ENCODE measurements at places on chromosomes 6 and 20. TPM values are rescaled to one million over a fixed set of nuclear protein-coding genes. Genes with fewer than 3 reads are reported as not detected.

DNA sequence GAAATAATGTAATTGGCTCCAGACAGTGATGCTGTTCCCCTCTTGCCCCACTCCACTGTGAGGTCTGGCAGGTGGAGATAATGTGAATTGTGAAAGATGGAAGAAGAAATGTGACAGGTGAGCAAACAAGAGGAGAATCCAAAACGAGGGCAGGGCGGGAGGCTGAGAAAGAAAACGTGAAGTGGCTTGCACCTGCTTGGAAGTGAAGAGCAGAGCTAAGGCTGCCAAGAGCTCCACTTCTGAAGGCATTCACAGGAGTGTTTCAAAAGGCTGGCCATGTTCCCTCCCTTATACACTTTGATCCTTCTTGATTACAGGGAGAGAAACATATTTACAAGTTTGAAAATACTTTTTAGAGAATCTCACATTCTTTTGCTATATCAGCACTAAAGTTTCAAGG, 359.4 kb downstream of the EPHA7 start:
- H3K4me3 ChIP-seq, result no peak overlapping the region
- H3K4me1 ChIP-seq, result no peaks in the 10 kb centered on the region
- no peaks in the 10 kb centered on the region for H3K36me3 ChIP-seq
- no peak overlapping the region for H3K27ac ChIP-seq
- no peaks in the 10 kb centered on the region for H3K27me3 ChIP-seq

DNA sequence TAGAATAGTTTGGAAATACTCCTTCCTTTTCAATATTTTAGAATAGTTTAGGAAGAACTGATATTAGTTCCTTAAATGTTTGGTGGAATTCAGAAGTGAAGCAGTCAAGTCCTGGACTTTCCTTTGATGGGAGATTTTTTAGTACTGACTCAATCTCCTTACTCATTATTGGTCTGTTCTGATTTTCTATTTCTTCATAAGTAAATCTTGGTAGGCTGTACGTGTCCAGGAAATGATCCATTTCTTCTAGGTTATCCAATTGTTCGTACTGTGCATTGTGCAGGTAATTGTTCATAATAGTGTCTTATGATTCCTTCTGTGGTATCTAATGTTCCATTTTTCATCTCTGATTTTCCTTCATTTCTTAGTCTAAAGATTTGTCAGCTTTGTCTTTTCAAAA, 138.9 kb downstream of the SYCP2 start:
- no peak overlapping the region for H3K4me3 ChIP-seq
- no peaks in the 10 kb centered on the region for H3K27me3 ChIP-seq
- no peaks in the 10 kb centered on the region for H3K4me1 ChIP-seq
- no peak for DNase-seq

DNA sequence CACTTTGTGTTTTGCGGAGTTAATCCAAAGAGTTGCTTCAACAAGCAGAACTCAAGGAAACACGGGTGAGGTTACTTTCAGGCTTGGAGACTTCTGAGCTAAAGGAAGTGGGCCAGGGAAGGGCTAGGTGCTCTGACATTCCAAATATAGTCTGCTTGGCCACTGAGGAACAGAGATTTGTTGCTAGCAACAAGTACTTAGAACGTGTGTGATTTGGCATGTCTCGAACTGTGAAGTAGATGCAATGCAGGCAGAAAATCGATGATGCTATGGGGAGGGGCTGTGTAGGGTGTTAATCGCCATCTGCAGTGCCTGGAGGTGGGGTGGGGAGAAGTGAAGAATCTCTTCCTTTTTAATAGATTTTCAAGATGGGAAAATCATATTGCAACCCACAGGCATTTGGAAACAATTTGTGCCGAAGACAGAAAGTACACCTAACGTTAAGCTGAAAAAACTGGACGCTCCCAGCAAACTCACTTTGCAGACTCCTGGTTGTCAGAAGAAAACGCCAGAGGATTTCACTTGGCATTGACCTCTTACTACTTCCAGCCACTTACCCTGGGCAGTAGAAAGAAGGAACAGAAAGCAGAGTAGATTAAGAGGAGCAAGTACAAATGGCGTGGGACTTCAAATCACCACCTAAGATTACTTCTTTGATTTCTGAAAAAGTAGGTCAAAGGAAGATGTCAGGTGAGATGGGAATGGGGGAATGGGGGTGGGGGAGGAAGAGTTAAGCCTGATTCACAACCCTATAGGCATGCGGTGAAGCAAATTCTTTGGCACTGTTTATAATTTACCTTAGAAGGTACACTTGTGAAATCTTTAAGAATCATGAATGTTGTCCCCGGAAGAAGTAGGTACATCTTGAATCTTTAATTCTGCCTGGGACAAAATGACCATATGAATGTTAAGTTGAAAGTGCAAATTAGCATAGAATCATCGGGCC, 314.1 kb downstream of the CD83 start:
- H3K36me3 ChIP-seq, result no peaks in the 10 kb centered on the region
- H3K27ac ChIP-seq, result peak overlapping the region; percentile 81
- H3K4me3 ChIP-seq, result peak overlapping the region; percentile 59
- H3K4me1 ChIP-seq, result peaks cover 35% of the 10 kb centered on the region

- H3K4me3 ChIP-seq, result no peak overlapping the region
- H3K27me3 ChIP-seq, result no peaks in the 10 kb centered on the region
- no peaks in the 10 kb centered on the region for H3K36me3 ChIP-seq
Observed at GRCh38 chr6:39714802-39715201, 10.4 kb downstream of the KIF6 start.

DNA sequence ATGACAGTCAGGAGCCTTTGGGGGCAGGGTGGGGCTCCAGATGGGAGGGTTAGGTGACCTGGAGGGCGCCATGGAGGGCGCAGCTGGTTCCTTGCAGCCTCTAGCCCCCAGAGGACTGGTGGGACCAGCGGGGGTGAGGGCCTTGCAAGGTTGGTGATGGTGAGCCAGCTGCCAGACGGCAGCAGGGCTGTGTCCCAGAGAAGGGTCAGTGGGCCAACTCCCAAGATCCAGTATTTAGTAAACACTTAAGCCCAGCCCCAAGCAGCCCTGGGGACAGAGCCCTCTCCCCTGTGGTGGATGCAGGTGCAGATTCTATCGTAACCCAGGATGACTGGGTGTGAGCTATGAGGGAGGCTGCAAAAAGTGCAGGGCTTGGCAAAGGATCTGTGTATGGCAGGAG, 201.5 kb upstream of the RNF24 start:
- DNase-seq, result no peak
- no peak overlapping the region for H3K4me3 ChIP-seq
- H3K27ac ChIP-seq, result peak overlapping the region; percentile 38

GRCh38 chr20:60249436-60249835, 291.2 kb downstream of the CDH26 start:
- H3K27me3 ChIP-seq, result peaks cover 32% of the 10 kb centered on the region
- no peak for DNase-seq
- H3K27ac ChIP-seq, result no peak overlapping the region
- no peaks in the 10 kb centered on the region for H3K36me3 ChIP-seq

GRCh38 chr6:46979206-46979605, 57.5 kb upstream of the ADGRF5 start:
- DNase-seq, result no peak
- H3K4me1 ChIP-seq, result no peaks in the 10 kb centered on the region
- no peak overlapping the region for H3K27ac ChIP-seq
- H3K27me3 ChIP-seq, result no peaks in the 10 kb centered on the region
- no peaks in the 10 kb centered on the region for H3K36me3 ChIP-seq

GRCh38 chr6:129104131-129104530, 221.2 kb downstream of the LAMA2 start:
- H3K27me3 ChIP-seq, result no peaks in the 10 kb centered on the region
- H3K27ac ChIP-seq, result peak overlapping the region; percentile 85
- no peak overlapping the region for H3K4me3 ChIP-seq
- no peaks in the 10 kb centered on the region for H3K36me3 ChIP-seq
- H3K4me1 ChIP-seq, result peaks cover 84% of the 10 kb centered on the region
- no peak for DNase-seq

DNA sequence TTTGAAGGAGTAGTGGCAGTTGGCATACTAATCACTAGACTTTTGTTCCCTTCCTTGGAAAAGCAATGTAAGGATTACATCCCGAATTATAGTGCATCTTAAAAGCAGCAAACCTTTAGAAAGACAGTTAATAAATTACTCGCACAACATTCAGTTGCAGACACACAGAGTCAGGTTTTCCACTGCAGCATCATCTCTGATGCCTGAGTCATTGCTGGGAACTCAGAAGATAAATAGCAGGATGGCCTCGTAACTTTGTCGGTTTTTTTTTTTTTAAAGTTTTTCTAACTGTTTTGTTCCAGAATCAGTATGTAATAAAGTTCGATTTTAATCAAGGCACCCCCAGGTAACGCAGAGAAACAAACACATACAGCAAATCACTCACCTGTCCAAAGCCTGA, 34.3 kb downstream of the GJA10 start:
- DNase-seq, result no peak
- no peak overlapping the region for H3K4me3 ChIP-seq
- no peaks in the 10 kb centered on the region for H3K27me3 ChIP-seq
- no peak overlapping the region for H3K27ac ChIP-seq
- peaks cover 12% of the 10 kb centered on the region for H3K36me3 ChIP-seq

DNA sequence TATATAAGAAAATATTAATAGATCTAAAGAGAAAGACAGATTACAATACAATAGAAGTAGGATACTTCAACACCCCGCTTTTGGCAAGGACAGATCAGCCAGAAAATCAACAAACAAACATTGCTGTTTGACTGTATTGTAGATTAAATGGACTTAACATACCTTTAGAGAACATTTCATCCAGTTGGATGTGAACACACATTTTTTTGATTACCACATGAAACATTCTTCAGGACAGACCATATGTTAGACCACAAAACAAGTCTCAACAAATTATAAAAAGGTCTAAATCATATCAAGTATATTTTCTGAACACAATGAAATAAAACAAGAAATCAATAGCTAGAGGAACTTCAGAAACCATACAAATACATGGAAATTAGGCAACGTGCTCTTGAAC, 148.2 kb downstream of the TRMT11 start:
- no peak overlapping the region for H3K27ac ChIP-seq
- H3K27me3 ChIP-seq, result peaks cover 34% of the 10 kb centered on the region
- H3K4me3 ChIP-seq, result no peak overlapping the region
- no peaks in the 10 kb centered on the region for H3K4me1 ChIP-seq

DNA sequence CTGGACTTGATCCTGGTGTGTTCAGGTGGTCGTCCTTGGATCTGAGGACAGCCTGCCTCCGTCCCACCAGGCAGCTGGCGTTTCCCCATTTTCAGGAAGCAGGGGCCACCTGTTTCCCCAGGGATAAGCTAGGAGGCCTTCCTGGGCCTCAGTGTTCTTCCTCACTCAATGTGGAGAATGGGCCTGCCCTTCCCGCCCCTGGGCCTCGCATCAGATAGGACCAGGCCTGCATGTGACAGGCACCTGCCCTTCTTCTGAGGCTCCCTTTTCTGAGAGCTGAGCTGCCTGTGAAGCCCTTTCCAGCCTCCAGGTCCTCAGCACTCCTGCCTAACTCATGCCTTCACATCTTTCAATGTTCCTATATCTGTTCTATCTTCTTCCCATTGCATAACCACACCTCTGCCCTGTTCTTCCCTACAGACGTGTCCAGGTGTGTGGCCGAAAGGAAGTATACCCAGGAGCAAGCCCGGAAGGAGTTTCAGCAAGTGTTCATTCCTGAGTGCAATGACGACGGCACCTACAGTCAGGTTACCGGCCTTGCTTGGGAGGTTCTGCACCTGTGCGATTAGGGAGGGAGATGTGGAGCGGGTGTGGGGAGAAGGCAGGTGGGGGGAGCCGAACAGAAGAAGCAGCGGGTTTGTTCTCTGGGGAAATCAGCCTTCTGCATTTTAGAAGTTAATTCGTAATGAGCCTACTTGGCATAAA, 85.1 kb downstream of the SMOC2 start:
- peaks cover 31% of the 10 kb centered on the region for H3K4me1 ChIP-seq
- peak overlapping the region; percentile 83 for H3K27ac ChIP-seq
- no peaks in the 10 kb centered on the region for H3K36me3 ChIP-seq

The KCNG1 gene
- total RNA-seq, result 0.30 TPM

The CFAP206 gene
- 0.11 TPM for total RNA-seq

The VGLL2 gene
- total RNA-seq, result 2.4 TPM

Measured in left ventricle myocardium inferior (tissue), 1 donor.